ENCODE measurements at places on chromosomes 16 and 17.
A peak's percentile ranks its signal among the peaks of the same experiment; 100 is the strongest.

GRCh38 chr16:64704386-64704785 is 417.5 kb downstream of the CDH11 start:
- DNase-seq: no peak

DNA sequence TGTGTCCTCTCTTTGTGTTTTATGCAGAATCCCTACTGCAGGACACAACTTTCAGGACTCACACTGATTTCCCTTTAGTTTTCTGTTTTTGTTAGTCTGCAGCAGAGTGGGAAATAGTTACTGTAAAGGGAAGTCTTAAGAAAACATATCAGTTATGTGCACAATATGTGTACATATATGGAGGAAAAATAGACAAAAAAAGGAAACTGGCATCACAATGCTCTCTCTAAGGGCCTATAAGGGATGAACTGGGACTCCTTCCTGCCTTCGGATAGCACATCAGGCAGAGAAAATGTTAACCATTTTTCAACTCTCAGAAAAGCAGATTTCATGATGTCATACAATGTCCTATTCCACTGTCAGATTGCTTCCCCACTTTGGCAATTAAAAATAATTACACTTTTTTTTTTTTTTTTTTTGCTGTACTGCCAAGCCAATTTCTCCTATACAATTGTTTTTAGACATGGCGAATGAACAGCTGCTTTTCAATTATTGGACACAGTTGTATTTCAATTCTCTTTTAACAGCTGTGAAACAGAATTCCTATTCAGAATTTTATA is 112.5 kb upstream of the KCNJ16 start:
- DNase-seq: no peak

GRCh38 chr16:84380405-84380804 is 12.1 kb downstream of the ATP2C2 start:
- DNase-seq: no peak

GRCh38 chr17:29112771-29113295 is 67.4 kb downstream of the MYO18A start:
- no peak for DNase-seq

DNA sequence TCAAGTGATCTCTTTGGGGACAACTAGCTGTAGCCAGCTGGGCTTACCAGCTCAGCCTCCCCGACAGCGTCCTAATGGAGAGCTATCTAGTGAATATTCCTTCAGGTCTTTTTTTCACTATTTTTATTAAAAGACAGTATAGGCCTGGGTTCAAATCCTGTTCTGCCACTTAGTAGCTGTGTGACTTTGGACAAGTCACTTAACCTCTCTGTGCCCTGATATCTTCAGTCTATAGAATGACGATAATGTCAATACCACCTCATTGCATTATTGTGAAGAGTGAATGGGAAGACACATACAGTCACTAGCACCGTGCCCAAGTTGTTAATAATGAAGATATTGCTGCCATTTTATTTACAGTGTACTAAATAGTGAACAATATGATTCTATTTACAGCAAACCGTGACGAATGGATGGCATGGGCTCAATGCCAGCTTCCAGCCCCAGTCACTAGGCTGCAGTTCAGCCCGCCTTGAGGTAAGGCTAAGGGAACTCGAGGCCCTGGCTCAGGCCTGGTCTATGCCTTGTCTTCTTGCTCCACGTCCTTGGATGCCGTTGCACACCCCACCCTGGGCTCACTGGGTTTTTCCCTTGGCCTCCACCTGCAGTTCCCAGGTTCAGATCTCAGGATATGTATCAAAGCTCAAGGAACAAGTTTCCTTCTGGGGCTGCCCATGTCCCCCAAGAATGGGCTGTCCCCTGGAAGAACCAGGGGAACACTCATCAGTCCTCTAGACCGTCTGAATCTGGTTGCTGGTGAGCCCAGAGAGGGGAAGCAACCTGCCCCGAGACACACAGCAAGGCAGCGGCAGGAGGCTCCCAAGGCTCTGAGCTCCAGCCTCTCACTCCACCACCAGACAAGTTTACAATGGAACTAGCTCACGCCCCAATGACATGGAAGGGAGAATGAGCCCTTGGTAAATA is 95.4 kb upstream of the TNRC6C start:
- no peak for DNase-seq

- no peak for DNase-seq
Observed at GRCh38 chr16:88048985-88049384, 97.8 kb downstream of the BANP start.

- no peak for DNase-seq
Observed at GRCh38 chr17:48455791-48456190, 25.8 kb upstream of the SKAP1 start.

GRCh38 chr16:57619606-57620334 is 8.7 kb upstream of the ADGRG1 start:
- no peak for DNase-seq

DNA sequence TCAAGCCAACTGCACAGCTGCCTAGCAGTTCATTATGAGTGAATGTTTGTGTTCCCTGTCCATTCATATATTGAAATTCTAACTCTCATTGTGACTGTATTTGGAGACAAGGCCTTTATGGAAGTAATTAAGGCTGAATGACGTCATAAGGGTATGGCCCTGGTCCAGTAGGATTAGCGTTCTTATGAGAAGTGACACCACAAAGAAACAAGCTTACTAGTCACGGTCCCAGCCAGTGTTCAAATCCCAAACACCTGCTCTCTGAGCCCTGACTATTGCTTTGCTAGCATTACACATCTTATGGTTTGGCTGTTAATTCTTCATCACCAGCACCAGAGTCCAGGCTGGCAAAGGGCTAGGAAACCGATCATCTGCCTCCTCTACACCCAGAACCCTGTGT is 2.2 kb downstream of the ZNF668 start:
- DNase-seq: no peak

- DNase-seq: no peak
Observed at GRCh38 chr16:57868913-57869520, 66.7 kb upstream of the KIFC3 start.

DNA sequence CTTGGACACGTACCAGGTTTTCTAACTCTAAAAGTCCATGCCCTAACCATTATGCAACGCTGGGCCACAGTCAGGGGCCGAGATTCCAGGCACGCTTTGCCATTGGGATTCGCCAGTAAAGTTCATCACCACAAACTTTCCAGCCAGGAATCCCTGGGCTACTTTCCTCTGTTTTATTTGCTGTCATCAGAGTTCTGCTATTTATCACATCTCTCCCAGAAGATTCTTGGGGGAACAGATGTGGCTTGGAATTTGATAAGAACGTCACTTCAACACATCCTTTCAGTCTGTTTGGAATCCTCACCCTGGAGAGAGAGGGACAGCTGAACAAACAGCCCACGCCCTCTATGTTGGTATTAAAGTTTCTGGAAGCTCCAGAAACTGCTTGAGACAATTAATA is 109.6 kb upstream of the CACNG3 start:
- DNase-seq: no peak

DNA sequence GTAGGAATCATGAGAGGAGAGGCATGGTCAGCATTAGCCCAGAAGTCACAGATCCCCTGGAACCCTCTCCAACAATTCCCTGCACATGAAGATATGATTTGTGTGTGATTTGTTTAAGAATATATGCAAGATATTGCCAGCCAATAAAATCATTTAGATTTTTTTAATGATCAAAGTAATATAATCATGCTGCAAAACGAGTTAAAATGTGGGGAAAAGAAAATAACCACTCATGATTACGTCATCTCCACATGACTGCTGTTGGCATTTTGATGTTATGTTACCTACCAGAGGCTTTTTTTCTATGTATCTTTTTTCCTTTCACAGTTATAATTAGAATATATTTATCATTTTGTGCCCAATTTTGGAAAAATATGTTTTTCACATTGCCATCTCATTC is 22.4 kb downstream of the SLC35G3 start:
- no peak for DNase-seq

DNA sequence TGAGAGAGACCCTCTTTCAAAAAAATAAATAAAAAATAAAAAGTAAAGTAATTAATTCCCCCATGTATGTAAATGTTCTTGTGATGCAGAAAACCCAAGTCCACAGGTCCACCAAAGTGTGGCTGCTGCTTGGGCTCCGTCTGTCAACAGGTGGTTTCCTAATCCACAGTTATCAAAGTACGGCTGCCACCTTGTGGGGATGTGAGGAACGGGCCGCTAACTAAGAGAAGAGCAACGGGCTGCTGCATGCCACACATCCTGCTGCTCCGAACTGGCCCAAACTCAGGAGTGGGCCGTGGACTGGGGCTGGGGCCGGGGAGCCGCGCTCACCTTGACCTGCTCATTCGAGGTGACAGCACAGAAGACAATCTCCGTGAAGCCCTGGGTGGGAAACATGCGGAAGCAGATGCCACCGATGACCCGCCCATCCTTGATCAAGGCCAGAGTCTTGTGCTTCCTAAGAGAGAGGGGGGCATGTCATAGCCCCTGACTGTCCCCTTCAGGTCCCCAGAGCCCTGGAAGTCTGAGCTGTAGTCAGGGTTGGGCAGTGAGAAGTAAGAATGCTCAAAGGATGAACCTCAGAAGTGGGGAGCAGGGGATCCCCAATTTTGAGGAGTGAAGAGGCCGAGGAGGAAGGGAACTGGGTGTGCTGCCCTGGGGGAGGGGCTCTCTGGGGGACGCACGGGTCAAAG is 4.3 kb downstream of the KAT2A start:
- peak; percentile 87 for DNase-seq

- peak; percentile 56 for DNase-seq
Observed at GRCh38 chr16:2912330-2913199, 834 bp downstream of the FLYWCH1 start.

DNA sequence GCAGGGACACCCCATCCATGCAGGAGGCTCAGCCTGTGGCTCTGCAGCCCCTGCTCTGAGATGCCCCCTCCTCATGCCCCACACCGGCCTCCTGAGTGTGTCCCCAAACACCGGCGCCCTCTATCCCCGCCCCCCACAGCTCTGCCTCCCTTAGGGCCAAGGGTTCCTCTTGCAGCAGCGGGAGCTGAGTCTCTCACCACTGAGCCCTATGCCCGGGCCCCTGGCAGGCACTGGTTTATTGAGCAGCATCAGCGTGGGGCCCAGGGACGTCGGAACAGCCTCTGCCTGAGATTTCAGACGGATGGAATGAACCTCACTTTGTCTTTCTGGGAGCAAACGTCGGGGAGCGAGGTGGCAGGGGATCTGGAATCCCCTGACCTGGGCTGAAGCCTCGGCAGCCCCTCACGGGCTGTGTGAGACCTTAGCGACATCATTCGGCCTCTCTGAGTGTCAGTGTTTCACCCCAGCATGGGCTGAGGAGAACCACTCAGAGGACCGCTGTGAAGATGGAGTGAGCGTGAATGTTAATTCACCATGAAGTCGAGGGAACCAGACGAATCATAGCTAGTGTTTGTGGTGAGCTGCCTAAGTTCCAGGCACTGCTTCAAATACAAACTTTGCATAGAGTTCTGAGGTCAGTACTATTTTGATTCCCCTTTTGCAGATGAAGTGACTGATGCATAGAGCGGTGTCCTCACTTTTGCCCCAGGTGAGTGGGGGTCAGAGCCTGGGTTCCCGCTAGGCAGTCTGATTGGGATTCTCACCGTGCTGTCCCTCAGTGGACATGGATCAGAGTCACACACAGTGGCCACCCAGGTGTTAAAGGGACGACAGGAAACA is 5.3 kb upstream of the C16orf74 start:
- no peak for DNase-seq

- no peak for DNase-seq
Observed at GRCh38 chr16:16867973-16868372, 489.0 kb downstream of the NPIPA7 start.

- no peak for DNase-seq
Observed at GRCh38 chr16:67128887-67129286, 19.1 kb downstream of the PHAF1 start.

DNA sequence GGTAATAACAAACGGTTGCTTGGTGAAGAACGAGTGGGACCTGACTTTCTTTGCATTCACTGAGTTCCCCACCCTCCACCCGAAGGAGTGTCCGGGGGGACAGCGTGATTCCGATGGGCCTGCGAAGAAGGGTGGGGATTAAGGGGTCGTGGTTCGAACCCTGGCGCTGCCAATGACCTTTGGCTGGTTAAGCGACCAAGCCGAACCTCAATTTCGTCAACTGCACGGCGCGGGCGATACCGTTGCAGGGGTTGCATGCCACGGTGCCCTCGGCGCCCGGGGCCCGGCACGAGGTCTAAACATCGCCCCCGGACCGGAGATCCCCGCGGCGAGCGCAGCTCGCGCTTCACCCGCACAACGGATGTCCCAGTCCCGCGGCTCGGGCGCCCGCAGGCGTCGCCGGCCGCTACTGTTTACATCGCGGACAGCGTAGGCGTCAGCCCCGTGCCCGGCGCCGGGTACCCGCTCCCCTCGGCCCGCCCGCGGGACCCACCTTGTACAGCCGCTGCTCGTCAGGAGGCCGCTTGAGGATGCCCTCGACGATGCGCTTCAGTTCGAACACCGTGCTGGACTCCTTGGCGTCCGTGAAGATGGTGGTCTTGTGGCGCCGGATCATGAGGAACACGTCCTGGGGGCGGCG is 460 bp downstream of the ELOB start:
- DNase-seq: no peak

DNA sequence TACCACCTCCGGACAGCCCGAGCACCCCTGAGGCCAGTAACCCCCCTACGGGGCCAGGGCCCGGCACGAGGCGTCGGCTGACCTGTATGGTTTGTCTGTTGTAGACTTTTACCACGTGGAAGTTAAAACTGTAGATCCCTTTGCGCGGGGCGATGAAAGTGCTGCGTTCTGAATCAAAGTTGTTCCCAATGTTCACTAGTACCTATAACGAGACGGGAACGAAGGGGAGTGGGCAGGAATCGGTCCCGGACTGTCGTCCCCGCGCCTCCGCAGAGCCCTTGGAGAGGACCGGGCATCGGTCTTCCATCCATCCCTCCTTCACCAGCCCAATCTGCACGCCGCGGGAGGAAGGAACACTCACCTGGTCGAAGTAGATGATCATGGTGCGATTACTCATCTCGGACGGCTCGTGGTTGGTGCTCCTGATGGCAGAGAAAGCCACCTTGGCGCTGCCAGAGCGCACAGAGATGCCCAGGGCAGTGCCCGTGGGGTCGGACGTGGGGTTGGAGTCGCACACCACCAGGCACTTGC is 732 bp downstream of the CBLN1 start:
- no peak for DNase-seq

DNA sequence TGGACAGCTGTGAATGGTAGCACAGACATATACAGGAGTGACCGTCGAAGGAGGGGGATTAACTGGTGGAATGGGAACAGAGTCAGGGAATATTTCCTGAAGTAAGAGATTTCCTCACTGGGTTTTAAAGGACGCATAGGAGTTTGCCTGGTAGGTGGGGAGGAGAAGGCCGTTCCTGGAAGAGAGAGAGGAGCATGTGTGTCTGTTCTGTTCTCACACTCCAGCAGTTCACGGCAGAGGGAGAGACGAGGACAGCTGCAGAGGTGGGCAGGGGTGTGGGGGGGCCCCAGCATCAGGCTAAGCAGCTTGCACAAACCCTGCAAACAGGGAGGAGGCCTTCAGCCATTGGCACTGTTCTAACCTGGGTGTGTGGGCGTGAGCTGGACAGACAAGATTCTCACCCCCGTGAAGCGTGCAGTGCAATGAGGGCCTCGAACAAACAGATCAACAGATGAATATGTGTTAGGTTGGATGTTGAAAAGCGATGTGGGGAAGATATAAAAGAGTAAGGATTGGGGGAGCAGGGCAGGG is 85.3 kb upstream of the GSE1 start:
- DNase-seq: no peak

- DNase-seq: no peak
Observed at GRCh38 chr16:80100846-80101451, 439.8 kb upstream of the DYNLRB2 start.

GRCh38 chr16:12147681-12148080 is 171.1 kb downstream of the SNX29 start:
- peak; percentile 21 for DNase-seq
